ENCODE measurements at places on chromosomes 3 and 15. TPM values are rescaled to one million over a fixed set of nuclear protein-coding genes. Genes with fewer than 3 reads are reported as not detected.

DNA sequence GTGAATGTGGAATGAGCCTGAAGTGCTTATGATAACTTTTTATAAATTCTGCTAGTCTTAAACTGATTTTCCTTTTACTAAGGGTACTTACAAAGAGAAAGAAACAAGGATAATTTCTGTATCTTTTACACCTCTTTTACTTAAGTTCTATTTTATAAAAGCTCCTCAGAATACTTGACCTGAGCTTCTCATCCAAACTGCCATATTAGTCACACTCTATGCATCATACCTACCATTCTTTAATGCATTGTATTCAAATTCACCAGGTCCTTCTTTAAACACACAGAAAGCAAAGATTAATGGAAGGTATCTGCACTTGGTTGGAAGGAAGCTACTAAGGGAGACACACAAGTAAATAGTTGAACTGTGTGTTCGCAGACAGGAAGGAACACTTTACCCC lies 1.6 kb upstream of the TOPAZ1 start:
- no peak for DNase-seq

Gene HIGD2B
- not detected for total RNA-seq

- peak; percentile 54 for DNase-seq
Observed at GRCh38 chr15:72117486-72118016, 399 bp downstream of the MYO9A start.

DNA sequence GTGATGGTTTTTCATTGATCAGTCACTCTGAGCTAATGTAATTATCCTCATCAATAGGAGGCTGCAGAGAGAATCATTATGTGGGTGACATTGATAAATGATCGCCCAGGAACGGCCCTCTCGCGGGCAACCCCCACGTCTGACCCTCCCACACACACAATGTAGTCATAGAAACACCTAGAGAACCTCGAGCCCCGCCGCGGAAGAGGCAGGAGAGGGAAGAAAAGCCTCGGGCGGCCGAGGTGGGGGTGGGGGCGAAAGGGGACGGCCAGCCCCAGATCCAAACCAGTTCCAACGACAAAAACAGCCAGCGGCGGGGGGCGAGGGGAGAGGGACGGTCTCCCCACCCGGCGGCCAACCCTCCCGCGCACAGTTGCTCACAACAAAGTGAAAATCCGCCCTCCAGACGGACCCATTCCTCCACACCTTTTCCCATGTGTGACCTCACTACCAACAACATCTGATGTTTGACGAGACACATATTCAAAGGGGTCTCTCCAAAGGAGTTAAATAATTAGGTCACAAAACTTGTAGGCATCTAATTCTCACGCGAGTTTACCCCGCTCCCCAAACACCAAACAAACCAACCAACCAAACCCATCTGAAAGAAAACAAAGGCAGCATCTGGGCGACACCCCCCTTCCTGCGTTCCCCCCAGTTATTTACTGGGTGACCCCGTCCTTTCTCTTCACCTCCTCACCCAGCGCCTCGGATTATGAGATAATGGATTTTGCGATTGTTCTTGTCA lies 213.0 kb downstream of the MEIS2 start:
- peak; percentile 52 for DNase-seq

Gene FSIP1
- 2.5 TPM for total RNA-seq

Gene LEKR1
- 4.1 TPM for total RNA-seq

DNA sequence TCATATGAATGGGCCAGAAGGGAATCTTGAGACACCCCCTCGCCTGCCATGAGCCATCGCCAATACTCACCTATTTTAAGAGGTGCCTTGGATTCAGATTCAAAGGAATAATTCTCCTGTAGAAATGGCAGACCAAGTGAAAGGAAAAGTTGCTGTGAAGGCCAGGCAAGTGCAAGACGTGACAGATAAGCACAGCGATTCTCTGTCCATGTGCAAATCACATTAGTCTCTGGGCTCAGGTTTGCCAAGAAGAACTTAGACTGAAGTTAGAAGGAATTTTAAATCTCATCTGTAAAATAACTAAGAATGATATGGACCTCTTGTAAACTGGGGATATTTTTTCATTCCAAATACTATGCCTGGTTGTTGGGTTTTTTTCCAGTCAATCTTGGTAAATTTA lies 173.6 kb downstream of the UACA start:
- DNase-seq = no peak

GRCh38 chr3:46393554-46394434 lies 13.1 kb downstream of the CCR5AS start:
- no peak for DNase-seq

- no peak for DNase-seq
Observed at GRCh38 chr3:184737641-184738505, 26.0 kb upstream of the MAGEF1 start.

DNA sequence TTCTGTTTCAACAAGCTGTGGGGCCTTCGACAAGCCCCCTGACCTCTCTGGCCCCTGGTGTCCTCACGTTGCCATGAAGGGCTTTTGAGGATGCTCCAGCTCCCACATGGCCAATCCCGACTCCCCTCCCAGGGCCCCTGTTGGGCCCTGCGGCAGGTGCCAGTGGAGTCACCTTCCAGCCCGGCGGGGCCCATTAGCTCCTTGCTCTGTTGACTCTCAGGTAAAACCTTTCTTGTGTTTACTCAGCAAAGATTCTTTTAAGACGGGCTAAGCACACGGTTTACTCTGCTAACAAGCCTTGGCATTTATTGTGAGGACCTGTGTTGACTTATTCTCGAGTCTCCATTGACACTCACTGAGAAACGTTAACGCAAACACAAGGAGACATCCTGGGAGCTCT lies 15.0 kb downstream of the RPLP1 start:
- no peak for DNase-seq

DNA sequence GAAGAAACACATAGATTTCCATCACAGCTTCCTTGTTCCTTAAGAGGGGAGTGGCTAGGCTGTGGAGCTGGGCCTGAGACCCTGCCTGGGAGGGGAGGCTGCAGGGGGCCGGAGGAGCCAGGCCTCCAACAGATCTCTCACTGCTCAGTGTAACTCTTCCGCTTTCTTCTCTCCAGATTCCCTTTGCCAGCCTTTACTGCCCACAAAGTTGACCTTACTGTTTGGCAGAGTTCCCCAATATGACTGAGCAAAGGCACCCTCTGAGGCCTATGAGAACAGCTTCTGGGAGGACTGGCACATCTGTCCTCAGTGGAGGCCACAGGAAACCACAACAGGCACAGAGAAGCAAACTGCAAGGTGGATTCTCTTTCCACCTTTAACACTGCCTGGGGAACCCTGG lies 38.1 kb downstream of the SLCO2A1 start:
- no peak for DNase-seq

Gene TRH
- 0.36 TPM for total RNA-seq

- no peak for DNase-seq
Observed at GRCh38 chr3:21888656-21889055, 137.6 kb upstream of the ZNF385D start.

DNA sequence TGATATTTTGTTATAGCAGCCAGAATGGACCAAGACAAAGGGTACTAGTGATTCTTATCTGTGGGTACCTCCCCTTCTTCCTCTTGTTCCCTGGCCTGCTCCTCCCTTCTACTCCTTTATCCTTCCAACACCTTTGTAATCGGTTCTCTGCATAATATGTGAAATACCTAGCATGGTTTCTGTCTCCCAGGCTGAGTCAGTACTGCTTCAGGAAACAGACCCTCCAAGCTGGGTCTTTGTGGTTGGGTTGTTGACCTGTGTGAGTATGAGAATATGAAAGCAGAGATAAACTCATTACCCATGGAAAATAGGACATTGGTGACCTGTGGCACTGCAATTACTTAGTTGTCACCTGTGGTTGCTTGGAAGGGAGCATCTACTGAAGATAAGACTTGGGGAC lies 69.3 kb upstream of the KLF13 start:
- no peak for DNase-seq

DNA sequence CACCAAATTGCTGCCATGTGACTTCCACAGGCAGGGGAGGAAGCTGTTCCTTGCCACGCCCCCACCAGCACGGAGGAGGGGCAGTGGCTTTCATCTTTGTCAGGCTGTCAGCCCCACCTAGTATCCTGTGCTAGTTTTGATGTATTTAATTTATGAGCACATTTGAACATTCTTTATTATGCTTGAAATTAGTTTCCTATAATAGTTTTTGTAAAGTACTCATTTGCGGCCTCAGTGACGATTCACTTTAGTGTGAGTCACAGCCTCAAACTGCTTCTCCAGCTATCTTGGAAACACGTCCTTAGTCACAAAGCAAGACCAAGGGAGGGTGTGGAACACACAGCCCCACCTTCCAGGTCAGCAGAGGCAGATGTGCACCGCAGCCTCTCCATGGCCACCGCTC lies 239.9 kb upstream of the ATP10A start:
- DNase-seq = no peak
